AG04450 (cell line): ENCODE measurements at places on chromosomes 7 and 10. TPM values are rescaled to one million over a fixed set of nuclear protein-coding genes. Genes with fewer than 3 reads are reported as not detected.

- DNase-seq, result no peak
These were observed 17.9 kb upstream of the ACSM6 start for GRCh38 chr10:95176101-95176500.

- DNase-seq, result no peak
These were observed 165.1 kb downstream of the AHR start for GRCh38 chr7:17463511-17464085.

DNA sequence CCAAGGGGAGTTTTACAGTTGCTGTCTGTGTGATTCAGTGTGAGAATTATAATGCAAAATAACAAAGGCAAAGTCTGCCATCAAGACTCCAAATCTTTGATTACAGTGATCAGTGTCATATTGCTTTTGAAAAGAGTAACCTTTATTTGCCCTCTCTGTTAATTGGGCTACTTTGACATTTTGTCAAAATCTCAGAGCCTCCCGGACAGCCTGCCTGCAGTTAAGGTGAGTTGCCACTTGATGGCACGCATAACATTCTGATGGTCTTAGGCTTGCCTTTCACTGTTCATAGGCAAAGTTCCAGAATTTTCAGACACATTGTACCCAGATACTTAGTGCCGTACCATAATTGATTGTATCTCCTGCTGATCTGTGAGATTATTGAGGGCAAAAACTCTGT lies 253.5 kb downstream of the ABCA13 start:
- no peak for DNase-seq

The RASA4 gene
- polyA plus RNA-seq, result 7.0 and 14.9 TPM in 2 replicates

- no peak for DNase-seq
These were observed 285.0 kb downstream of the PHTF2 start for GRCh38 chr7:78083476-78084120.

DNA sequence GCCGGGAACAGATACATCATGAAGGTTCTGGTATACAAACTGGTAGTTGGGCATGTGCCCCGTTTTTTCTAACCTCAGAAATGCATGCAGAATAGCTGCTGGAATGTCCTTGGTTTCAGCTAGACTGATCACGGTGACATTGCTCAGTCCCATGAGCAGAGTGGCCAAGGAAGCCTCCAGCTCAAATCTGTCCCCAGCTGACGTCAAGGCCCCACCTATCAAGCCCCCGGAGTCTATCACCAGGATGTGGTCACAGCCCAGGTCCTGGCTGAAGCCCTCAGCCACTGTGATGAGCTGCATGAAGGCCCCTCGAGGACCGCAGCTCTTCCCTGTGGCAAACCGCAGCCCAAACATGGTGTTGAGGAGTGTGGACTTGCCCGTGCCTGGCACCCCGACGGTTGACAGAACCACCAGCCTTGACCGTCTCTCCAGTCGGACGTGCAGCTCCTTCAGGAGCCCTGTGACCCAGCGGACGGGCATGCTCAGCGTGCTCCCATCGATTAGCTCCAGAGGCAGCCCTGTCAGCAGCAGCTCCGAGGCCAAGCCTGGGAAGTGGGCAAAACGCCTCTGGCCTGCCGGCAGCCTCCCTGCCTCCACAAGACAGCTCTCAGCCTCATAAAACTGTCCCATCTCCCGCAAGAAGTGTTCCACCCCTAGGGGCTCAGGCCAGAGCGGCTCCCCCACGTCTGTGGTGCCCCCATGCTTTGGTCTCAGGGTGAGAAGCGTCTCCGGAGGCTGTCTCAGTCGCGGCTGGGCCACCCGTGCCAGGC lies 7.8 kb upstream of the MRPS24 start:
- DNase-seq, result no peak

- DNase-seq, result no peak
These were observed 162.8 kb downstream of the NRF1 start for GRCh38 chr7:129774359-129774758.

GRCh38 chr10:16891375-16892313 lies 74.4 kb upstream of the RSU1 start:
- DNase-seq, result peak; percentile 18

DNA sequence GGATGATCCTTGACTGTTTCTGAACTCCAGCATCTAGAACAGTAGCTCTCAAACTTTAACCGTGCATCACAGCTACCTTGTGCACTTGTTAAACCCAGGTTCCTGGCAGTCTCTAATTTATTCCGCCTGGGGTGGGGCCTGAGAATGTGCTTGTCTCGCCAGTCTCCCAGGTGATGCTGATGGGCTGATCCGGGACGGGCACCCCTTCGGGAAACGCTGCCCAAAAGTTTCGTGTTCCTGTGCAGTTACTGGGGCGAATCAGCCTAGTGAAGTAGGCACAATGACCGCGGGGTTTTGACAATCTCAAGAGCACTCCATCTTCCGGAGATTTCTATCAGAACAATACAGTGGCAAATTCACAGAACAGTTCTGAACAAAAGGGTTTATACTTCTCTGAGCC lies 29.9 kb downstream of the ADCYAP1R1 start:
- no peak for DNase-seq

The TMEM140 gene
- 1.0 and 1.4 TPM in 2 replicates for polyA plus RNA-seq

The ZNF853 gene
- 5.3 and 6.7 TPM in 2 replicates for polyA plus RNA-seq

DNA sequence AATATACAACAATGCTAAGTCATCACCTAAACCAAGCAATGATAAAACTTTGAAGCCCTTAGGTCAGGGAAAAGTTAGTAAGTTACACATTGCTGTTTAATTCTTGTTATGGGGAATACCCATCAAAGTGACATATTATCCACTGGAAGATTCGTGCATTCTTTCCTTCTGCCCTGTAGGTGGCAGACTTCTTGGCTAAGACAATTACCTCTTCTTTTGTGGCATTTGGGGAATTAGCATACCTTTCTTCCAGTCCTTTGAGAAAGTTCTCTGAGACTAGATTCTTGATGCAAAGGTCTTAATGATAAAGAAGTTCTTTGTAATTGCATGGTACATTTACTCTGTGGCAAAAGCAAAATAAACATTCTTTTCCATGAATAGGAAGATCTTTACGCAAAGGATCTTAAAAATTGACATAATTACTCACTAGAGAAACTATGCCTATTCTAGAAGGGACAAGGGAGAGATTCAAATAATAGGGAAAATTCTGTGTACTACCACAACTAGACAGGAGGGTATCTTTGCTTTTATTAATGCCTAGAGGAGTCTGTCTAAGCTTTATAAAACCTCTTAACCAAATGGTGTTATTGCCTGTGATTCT lies 395.9 kb downstream of the GRM8 start:
- no peak for DNase-seq

DNA sequence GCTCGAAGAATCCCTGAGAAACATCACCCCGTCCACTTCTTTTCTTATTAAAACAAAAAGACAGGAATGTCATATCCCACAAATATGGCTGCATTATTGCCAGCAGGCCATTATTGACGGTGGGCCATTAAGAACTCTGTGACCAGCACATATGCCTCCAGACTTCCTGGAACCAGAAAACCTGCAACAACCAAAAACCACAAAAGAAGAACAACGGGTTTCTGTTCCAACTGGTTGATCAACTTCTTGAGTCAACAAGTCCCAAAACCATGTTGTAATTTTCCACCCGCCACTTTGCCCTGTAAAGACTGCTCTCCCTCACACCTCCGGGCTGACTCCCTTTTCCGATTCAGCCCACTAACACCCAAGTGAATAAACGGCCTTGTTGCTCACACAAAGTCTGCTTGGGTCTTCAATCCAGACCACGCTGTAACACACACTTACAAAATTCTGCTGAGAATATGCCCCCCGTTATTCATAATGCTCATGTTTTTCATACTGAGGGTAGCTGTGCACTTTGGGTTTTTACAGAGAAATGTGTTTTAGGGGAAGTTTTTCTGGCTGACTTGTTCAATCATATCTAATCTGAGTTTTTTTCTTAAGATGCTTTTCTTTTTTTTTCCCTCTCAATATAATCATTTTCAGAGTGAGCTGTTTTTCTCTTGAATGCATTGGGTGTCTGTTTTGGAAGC lies 20.7 kb downstream of the ZNF107 start:
- DNase-seq, result no peak

- DNase-seq, result no peak
These were observed 86.4 kb upstream of the SAMD8 start for GRCh38 chr10:75024971-75025523.

The GNB2 gene
- polyA plus RNA-seq, result 68.4 and 114 TPM in 2 replicates

DNA sequence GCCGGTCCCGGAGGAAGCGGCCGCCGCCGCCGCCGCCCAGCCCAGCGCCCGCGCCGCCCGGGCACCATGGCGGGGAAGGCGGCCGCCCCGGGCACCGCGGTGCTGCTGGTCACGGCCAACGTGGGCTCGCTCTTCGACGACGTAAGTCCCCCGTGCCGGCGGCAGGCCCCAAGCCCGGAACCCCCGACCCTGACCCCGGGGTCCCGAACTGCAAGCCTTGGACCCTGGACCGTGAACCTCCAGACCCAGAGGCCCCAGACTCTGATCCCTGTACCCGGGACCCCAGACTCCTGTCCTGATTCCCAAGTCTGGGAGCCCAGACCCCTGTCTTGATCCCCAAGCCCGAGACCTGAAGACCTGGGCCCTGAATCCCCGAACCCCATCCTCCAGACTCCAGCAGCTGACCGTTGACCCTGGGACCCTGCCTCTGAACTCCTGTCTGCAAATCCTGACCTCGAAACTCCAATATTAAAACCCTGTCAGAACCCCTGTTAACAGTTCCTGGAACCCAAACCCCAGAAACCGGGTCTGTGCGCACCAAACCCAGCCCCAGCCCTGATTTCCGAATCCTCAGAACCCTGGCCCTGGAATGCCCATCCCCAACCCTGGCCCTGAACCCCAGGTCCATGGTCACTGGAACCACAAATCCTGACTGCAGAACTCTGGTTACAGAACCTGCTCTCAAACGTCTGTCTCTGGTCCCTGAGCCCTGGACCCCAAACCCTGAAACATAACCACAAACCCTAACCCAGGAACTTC lies 623 bp downstream of the INPP5A start:
- no peak for DNase-seq

The HGF gene
- 105 and 129 TPM in 2 replicates for polyA plus RNA-seq

GRCh38 chr7:123580406-123581161 lies 21.0 kb upstream of the ASB15 start:
- DNase-seq, result no peak

The INSIG1 gene
- polyA plus RNA-seq, result 26.5 and 29.4 TPM in 2 replicates

GRCh38 chr7:40531956-40532355 lies 397.2 kb downstream of the SUGCT start:
- no peak for DNase-seq

DNA sequence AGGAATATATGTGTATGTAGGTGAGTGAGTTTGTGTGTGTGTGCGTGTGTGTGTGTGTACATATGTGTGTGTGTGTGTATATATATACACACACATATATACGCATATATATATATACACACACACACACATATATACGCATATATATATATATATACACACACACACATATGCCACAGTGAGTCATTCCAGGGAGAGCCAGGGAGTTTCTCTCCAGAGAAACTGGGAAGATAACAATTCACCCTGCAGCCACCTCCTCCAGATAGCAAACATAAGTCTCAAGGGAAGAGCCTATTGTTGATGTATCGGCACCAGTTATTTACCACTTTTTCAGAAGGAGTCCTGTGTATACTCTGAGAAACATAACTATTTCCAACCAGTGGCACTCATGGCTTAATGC lies 102.3 kb upstream of the STK17A start:
- DNase-seq, result no peak

GRCh38 chr7:140671966-140672365 lies 779 bp upstream of the ADCK2 start:
- DNase-seq, result no peak

DNA sequence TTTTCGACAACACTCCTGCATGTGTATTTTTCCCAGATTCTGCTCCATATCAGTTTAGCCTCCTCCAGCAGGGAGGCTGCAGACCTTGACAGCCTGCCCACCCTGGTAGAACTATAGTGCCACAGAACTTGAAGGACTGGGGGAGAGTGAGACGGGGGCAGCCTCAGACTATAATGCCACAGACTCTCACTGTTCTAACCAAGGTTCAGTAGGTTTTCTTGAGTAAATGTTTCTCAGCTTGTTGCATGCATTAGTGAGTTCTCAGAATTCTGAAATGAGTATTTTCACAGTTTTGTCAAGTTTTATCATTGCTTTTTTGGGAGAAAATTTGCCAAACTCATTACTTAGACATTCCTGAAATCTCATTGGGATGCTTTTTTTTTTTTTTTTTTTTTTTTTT lies 95.9 kb downstream of the ZNRF2 start:
- DNase-seq, result no peak

- no peak for DNase-seq
These were observed 245.2 kb downstream of the BUB3 start for GRCh38 chr10:123399276-123399839.

DNA sequence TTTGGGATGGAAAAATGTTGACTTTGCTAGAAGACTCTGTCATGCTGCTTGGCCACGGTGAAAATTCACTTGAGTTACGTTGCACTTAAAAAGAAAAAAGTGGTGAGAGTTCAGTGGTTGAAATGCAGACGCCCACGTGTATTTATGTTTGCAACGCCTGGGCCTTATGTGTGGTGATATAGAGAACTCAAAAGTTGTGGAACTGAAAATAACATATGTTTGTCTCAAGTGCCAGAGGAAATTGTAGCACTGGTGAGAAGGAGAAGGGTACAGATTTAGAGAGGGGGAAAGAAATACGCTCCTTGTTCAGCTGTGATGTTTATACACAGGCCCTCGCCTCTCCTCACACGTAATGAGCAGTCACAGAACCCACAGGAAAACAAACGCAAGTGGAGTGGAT lies 73.6 kb downstream of the EMX2 start:
- DNase-seq, result no peak

The CYP3A4 gene
- polyA plus RNA-seq, result not detected in 2 replicates

DNA sequence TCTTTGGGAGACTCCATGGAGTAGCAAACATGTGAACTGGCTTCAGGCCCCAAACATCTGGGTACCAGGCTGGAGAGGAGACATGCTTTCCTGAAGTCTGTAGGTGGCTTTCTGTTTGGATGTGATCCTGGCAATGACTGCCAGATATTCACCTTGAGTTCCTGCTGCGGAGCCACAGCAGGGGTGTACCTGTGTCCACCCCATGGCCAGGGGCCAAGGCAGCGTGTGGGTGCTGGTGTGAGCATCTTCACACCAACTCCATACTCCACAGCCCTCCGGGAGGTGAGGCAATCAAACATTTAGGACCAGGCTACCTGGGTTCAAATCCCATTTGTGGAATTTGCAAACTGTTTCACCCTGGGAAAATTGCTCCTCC lies 113.0 kb downstream of the ADCY1 start:
- DNase-seq, result no peak

DNA sequence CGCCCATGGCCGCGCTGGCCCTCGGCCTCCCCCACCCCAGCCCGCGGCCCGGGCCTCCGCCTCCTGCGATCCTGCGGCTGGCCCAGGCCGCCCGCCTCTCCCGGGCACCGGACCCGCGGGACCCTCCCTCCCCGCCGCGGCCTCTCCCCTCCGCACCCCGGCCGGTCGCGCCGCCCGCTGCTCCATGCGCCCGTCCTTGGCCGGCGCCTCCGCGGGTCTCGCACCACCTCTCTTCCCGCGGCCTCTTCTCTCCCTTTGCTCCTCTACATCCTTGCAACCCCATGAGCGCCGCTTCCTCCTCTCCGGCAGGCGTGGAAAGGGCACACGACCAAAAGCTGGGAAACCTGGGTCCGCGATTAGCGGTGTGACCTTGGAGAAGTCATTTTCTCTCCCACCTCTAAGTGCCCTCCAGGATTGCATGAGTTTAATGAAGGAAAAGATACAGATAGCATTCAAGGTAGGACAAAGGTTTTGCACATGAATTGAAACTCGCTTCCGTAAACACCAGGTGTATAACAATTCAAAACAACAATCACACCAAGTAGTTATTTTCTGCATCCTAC lies 448 bp upstream of the SRPK2 start:
- no peak for DNase-seq

The FEZF1 gene
- polyA plus RNA-seq, result not detected in 2 replicates

GRCh38 chr7:108634036-108634435 lies 64.4 kb downstream of the DNAJB9 start:
- DNase-seq, result no peak

GRCh38 chr7:22093001-22093400 lies 147.3 kb upstream of the CDCA7L start:
- DNase-seq, result no peak

The SSMEM1 gene
- not detected in 2 replicates for polyA plus RNA-seq
